Fibroblast of skin of scalp (primary cell): ENCODE measurements at places on chromosomes 16 and 17.

DNA sequence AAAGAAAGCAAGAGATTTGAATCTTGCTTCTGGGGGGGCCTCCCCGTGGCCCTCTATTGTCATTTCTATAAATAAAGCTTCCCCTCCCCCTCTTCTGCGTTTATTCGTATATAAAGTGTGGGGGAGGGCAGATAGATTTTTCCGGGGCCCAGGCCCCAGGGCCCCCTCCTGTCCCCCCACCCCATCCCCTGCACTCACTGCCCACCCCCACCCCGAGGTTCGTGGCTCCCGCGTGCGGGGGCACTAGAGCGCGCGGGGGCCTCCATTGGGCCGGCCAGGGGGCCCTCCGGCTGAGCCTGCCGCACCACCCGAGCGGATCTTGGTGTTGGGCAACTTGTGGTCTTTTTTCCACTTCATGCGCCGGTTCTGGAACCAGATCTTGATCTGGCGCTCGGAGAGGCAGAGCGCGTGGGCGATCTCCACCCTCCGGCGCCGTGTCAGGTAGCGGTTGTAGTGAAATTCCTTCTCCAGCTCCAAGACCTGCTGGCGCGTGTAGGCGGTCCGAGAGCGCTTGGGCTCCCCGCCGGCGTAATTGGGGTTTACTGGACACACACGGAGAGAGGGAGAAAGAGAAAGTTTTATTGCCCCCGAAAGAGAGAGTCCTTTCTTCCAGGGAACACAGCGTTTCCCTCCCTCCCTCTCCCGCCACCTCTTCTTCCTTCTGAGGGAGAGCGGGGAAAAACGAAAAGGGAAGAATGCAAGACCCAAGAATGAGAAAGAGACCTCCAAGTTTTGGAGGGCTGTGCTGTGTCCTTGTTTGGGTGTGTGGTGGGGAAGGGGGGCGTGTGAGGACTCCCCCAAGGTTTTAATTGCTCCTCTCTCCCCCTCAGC lies 1.5 kb downstream of the HOXB4 start:
- DNase-seq, result no peak

- DNase-seq, result peak; percentile 14
Measured at GRCh38 chr16:50428116-50428515, 59.3 kb upstream of the BRD7 start.

DNA sequence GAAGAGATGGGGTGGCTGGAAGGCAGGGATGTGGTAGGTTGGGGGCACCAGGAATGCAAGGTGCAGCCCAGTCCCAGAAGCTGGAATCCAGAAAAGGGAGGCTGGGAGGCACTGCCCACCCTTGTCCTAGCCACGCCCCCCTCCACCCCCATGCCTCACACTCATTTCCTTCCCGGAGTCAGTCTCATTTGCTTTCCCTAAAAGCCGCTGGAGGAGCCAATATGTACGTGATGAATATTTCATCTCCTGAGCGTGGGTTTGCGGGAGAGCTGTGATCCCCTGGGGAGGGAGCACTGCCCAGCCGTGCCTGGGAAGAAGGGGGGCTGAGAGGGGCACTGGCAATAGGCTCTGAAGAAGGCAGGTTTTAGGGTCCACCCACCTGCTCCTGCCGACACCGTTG lies 124.5 kb upstream of the LHX1 start:
- no peak for DNase-seq

DNA sequence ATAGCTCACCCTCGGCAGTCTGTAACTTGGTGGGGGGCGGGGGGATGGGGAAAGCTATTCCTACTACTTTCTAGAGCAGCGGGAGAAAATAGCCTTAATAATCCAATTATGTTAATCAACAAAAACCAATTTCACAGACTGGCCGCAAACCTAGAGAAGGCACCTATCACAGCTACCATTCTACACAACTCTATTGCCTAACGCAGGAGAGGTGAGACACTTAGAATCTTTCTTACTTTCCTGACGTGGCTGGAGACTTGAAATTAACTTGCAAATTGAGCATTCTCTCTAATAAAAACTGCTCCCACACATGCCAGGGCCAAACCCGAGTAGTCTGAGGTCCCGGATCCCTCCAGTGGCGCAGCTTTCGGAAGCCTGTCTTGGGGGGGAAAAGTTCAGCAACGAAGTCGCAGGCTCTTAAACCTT lies 794 bp downstream of the SMG6 start:
- DNase-seq, result no peak

DNA sequence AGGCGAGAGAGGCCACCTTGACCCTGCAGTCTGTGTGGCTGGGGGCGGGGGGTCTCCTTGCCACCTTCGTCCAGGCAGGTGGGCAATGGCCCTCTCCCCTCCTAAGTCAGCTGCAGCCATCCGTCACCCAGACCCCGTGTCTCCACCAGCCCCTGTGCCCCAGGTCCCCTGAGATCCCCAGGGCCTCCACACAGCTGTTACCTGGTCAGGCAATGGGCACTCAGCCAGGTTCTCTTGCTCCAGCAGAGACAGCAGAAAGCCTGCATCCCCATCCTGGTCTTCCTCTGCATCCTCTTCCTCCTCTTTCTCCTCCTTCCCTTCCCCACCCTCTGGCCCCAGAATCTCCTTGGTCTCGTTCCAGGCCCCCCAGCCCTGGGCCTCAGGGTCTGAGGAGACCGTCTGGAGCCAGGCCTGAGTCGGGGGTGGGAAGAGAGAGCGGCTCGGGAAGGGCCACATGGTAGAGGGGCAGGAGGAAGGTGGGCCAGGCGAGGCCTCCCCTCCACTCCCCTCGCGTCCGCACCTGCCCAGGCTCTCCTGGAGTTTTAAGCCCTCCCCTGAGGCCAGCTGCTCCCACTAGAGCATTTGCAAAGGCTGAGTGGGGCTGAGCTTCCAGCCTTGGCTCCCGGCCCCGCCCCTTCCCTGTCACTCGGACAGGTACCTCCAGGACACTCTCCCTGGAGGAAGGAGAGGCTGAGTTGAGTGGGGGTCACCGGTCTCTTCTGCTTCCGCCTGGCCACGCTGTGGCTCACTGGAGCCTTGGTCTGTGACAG lies at the start of gene PABPN1L:
PABPN1L (minus strand) TSS at position 510 of the 770 bp plus-strand sequence; CDS start at position 456, 54 bp downstream.
- DNase-seq, result no peak

DNA sequence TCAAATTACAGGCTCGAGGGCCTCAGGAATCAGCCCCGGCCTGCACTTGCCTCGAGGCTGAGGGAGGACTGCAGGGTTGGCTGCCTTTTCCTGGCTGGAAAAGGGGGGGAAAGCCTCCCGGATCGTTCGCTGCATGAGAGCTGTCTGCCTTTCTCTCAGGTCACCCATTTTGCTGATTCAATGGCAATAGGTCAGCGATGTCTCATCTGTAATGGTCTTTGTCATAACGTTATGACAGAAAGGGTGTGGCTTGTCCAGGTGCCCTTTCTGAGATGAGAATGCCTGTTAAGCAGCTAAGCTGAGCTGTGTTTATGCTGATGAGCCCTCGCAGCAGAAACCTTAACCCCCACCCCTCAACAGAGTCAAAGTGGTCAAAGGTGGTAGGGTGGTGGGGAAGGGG lies 81.8 kb downstream of the AKAP1 start:
- DNase-seq, result no peak
